Muscle of arm (tissue), 14 donors: ENCODE measurements at places on chromosomes 5 and 9.

- peak; percentile 80 for DNase-seq
Observed at GRCh38 chr5:134577796-134578577, 52.5 kb downstream of the JADE2 start.

DNA sequence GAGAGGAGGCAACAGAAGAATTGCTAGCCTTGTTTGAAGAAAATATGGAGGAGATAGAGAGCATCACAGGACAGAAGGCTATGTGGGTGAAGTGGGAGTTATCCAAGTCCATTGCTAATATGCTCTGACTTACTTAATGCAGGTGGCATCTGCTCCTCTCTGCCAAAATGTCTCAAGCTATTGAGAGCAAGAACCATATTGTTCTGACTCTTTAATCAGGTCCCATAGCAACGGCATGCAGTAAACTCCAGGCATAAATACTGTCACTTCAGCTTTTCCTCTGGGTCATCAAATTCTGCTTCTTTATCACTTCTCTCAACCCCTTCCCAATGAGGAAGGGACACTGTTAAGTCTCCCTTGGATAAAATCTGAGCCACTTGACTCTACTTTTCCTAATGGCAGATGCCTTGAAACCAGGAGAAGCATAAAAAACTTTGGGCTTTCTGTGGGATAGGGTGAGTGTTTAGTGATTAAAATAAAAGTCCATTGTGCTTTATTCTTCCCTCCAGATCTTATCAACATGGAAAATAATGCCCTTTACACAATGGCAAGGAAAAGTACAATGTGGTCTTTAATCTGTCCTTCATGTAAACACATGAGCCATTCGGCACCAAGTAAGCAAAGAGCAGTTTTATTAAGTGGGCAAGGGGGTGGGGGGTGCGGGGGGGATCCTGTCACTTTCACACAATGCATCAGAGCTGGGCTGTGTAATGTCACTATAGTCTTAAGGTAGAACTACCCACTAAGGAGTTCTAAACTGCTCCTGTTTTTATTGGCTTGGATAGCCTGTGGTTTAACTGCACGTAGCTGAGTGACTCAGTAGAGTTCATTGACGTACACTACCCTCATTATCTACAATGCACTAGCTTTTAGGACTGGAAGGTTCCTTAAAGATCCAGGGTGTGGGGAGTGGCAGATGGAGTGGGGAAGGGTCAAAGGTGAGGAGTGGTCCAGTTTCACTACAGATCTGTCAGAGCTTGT, 71.0 kb upstream of the TARS1 start:
- no peak for DNase-seq

- no peak for DNase-seq
Observed at GRCh38 chr5:111972080-111972479, 215.1 kb upstream of the NREP start.

DNA sequence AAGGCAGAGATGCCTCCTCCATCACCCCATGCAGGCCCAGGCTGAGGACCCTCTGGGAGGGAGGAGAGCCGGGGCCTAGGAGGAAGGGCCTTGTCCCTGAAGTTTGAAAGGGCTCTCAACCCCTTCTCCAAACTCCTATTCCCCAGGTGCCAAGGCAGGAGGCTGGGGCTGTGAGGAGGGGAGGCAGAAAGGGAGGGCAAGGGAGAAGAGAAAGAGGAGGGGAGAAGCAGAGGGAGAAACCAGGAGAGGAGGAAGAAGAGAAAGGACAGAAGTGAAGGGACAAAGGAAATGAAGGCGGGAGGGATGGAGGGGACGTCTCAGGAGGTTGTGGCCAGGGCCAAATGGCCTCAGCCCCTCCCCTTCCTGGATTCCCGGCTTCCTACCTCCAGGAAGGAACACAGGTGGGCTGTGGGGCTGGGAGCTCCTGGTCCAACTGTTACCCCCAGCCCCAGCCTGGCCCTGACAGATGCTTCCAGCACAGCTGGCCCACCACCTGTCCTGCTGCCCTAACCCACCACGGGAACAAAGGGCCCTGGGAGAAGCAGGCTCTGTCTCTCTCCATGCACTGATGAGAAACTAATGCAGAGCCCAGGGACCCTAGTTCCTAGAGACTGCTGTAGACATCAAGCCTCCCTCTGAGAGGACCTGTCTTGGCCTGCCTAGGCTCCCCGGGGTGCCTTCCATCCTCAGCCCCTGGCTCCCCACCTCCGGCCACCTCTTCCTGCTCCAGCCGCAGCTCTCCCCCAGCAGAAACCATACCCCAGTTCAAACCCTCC, 3.5 kb downstream of the DBN1 start:
- DNase-seq, result no peak

- no peak for DNase-seq
Observed at GRCh38 chr9:89621031-89621430, 16.2 kb downstream of the GADD45G start.

DNA sequence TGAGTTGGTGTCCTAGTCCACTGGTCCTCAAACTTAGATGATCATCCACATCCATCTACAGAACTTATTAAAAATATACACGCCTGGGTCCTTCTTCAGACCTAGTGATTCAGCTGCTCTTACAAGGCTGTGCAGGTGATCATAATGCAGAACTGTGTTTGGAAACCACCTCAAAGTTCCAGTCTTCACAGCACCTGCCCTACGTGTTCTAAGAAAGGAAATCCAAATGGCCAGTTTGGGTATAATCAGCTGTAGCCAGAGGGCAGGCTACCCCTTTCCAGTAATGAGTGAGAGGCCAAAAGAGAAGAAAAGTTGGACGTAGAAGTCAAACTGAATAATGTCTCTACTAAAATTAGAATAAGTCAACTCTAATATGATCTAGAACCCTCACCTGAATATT, 15.4 kb downstream of the REEP5 start:
- no peak for DNase-seq

DNA sequence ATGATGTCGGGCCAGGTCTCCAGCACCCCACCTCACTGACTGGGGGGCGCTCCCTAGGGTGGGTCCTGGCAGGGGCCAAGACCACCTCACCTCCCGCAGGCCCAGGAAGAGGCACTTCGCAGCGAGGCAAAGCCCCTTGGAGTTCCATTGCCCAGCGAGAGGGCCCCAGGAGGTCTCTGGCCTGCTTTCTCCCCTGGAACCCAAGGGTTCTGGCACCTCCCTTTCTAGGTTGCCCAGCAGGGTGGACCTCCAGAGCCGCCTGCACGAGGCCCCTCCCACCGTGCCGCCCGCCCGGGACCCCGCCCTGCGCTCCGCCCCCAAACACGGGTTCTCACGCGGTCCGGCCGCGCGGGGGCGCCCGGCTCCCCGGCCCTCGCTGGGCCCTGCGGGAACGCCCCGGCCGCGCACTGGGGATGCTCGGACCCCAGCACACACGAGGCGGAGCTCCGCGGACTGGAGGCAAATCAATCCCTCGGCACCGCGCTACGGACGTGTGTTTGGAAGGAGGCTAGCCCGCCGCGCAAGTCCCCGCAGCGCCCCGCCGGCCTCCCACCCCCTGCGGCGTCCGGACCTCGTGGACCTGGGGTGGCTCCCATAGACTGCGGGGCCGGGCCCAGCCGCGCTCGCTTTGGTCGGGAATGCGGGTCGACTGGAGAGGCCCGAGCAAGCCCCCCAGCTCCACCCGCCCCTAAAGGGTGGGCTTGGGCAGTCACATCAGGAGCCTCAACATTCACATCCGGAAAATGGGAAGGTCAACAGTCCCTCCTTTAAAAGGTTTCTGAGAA, 99.5 kb upstream of the LMX1B start:
- no peak for DNase-seq

DNA sequence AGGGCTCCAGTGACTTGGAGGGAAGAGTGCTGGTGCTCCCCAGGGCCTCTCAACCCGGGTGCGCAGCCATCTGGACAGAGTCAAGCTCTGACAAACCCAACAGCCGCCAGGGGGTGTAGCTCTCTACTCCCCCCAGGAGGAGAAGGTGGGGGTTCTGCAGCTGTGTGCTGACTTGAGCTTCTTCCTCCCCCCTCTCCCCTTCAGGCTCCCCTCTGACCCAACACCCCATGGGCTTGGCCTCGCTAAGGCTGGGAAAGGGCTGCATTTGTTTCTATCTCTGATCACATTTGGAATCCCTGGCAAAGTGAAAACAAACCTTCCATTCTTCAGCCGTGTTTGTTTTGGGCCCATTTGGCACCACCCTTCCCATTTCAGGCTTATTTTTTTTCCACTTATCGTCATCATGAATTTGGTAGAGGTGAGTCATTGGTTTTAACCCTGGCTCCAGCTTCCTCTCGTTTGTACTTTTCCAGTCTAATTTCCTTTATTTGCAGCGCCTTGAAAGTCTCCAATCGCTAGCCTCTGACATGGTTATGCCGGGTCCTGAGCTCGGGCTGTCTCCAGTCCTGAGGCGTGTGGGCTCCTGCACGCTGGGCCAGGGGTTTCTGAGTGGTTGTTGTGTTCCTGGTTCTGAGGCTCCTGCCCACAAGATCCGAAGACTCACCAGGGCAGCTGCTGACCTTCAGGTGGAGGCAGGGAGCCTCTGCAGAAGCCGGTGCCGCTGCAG, 36.1 kb downstream of the DAP start:
- no peak for DNase-seq

GRCh38 chr5:106860398-106861044, 810.2 kb downstream of the EFNA5 start:
- DNase-seq, result no peak
